AG10803 (cell line): ENCODE measurements at places on chromosomes 5 and 9.

DNA sequence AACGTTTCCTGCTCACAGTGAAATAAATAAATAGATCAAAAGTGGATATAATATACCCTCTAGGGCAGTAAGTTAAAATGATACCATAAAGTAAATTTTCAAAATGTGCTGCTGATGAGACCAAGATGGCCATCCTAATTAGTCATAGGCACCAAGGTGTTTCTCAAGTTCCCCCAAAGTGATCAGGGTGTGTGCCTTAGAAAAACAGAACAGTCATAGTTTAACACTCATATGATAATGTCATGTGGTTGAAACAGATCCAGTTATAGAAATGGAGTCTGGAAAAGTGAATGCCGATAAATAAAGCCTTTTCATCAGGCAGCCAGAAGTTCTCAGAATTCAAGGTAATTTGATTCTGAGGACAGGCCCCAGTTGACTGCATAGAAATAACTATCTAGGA, 161.5 kb upstream of the CDKN2B start:
- DNase-seq = no peak

DNA sequence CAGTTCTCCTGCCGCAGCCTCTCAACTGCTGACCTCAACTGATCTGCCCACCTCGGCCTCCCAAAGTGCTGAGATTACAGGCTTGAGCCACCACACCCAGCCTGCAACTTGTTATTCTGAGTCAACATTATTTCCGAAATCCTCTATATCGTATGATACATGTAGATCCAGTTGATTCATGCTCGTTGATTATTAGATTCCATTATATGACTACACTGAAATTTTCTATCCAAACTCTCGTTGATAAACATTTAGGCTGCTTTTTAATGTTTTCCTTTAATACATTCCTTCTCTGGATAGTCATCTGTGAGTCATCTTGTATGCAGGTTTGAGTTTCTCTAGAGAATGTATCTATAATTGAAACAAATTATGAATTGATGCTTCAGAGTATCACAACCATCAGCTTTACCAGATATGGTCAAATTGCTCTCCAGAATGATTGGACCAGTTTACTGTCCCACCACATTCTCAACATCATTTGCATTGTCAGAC, 4.1 kb downstream of the CDK7 start:
- DNase-seq = peak; percentile 75

DNA sequence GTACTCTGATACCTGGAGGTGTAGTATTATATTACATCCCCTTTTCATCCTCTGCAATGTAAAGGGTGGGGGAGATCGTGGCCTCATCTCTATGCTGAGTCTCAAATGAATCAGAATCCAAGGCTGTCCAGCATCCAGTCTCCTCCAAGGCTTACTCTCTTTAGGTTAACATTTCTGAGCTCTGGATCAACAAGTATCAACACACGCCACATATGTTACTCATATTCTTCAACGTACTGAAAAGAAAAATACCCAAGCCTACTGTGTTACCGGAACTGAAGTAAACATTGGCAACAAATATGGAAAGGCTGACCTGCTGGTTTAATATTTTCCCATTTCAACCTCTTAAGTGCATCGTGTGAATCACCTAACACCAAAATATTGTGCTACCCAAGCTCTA, 241.8 kb downstream of the GAS1 start:
- DNase-seq = peak; percentile 52

DNA sequence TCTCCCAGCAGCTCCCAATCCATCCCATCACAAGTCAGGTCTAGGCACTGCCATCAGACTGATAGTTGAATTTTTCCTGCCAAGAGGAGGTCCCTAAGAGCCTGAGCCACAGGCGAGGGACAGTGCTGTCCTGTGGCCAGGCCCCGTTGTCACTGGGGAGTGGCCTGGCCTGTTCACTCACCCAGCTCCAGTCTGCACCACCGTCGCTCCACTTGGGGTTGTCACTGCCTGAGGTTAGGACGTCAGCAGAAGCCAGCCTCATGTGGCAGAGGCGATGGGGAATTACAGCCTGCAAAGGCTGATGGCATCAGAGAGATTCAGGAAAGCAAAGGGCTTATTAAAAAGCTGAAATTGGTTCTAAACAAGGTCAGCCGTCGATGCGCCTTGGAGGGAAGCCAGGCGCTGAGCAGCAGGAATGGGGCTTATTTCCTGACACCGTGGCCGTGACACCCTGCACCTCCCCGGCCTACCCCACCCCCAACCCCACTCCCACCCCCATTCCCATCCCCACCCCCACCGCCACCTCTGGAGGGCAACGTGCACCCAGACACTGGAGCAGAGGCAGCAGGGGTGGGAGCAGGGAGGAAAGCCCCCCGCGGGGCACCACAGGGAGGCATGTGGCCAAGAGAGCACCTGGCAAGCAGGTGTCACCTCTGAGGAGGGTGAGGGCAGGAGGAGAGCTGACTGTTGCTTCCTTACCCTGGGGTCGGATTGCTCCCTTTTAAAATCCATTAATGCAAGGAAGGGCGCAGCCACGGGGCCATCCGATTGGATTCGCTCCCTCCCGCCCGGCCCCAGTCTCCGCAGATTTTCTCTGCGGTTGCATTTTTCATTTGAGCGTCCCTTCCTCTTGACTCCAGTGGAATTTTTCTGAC, 3.1 kb upstream of the DBH start:
- DNase-seq = no peak

GRCh38 chr5:116938488-116938887, 363.9 kb upstream of the SEMA6A start:
- no peak for DNase-seq

- peak; percentile 58 for DNase-seq
Measured at GRCh38 chr9:126228781-126229444, 97.7 kb upstream of the MVB12B start.

DNA sequence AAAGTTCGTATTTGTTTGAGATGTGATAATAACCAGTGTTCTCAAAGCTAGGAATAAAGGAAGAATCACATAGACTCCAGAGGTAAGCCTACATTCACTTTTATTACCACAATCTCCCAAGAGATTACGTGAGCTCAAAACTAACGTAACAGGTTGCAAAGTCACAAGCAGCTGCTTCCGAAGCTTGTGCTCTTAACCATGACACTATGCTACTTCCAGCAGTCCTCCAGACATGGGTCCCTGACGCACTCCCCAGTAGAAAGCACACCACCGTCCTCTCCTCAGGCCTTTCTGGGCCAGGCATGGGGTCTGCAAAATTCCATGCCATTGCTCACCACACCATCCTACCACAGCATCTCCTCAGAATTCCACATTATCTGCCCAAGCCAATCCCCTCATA, 84.6 kb downstream of the PAX5 start:
- no peak for DNase-seq

DNA sequence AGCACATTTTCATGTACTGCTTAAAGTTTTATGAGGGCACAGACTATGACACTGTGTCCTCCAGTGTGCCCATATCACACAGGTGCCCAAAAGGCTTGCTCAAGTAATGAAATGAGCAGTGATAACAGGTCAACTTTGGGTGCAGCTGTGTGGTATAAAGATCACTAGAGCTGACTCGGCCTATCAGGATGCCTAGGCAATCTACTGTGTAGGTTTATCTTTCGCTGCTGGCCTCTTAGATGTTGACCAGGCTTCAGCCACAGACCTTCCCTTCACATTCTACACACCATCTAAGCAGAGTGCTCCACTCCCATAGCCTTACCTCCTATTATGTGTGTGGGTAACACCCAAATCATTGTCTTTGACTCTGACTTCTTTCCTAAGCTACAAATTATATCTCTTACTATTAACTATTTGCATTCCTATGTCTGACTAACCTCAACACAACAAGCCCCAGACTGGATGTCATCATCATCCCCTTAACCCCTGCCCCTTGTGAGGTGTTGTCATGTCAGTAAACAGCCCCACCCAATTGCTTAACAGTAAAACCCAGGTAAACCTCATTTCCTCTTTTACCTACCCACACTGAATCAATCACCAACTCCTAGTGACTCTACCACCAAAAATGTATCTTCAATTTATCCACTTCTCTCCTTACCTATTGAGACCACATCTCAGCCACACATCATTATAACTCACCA, 2.5 kb downstream of the SREK1IP1 start:
- DNase-seq = peak; percentile 13

DNA sequence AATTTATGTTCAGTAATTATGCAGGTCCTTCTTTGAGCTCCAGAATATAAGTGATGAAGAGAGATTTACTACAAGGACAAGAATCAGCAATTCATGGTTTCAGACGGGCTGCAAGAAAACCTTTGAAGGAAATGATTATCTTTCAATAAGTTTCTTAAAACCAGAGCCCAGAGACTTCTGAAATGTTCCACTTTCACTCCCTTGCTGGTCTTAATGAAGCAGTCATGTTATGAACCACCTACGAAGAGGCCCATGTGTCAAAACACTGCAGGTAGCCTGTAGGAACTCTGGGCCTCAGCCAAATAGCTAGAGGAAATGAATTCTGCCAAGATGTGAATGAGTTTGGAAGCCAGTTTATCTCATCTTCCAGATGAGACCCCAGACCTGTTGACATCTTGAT, 505.9 kb upstream of the MEF2C start:
- no peak for DNase-seq

- DNase-seq = peak; percentile 94
Measured at GRCh38 chr5:150107909-150108447, 21.6 kb upstream of the CSF1R start.
